CD4-positive, alpha-beta T cell (primary cell): ENCODE measurements at places on chromosomes 5 and 9. TPM values are rescaled to one million over a fixed set of nuclear protein-coding genes. Genes with fewer than 3 reads are reported as not detected.

DNA sequence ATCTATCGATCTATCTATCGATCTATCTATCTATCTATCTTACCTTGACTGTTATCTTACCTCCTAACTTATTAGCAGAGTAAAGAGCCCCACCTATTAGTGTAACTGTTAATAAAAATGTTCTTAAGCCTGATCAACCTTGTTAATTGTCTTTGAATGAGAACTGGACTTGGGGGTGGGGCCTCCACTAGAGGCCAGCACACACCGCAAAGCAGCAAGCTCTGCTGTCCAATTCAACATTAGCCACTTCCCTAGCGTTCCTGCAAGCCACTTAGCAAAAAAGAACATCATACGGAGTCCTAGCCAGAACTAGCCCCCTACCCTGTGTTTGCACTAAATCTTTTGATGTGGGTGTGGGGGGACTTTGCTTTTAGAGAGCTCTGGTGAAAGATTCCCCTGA lies 515.8 kb downstream of the KDM4C start:
- DNase-seq: no peak

- DNase-seq: no peak
Measured at GRCh38 chr5:73999297-73999696, 373.3 kb downstream of the ARHGEF28 start.

The IFNA2 gene
- total RNA-seq: not detected

The SPOCK1 gene
- not detected for total RNA-seq

DNA sequence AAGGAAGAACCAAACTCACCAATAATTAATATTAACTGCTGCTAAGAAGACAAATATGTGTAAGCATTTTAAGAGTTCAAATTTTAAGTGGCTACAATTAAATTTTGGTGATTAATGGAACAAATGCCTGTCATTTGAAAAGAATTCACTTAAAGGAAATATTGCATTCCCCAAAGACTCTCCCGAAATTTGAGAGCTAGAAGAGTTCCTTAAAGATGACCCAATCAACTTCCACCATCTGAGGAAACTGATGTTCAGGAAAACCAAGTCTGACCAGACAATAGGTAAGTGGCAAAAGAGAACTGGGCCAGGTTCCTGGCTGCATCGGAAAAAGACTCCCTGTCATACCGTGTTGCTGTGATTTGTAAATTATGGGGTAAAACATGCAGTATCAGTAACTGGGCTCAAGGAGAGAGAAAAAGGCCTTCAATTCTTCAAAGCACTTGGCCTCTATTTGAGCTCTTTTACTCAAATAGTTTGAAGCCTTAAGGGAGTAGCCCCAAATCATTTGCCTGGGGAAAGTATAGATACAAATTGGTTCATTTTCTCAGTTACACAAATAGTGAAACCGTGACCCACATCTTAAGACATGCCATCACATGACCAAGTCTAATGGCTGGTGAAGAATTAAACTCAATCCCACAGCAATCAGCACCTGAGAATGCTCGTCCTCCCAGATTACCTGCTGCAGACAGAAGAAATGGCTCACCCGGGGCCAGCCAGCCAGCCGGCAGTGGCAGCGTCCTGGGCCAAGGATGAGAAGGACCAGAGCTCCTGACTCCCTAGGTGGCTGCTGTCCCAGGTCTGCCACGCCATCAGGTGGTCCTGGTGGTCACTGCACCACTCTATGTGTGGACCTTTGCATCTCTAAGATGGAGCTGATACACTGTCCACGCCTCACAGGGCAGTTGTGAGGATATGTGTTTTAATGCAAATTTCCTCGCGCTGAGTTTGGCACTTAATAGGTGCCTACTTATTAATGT lies 162.9 kb downstream of the TTLL11 start:
- DNase-seq: no peak

The CRHBP gene
- not detected for total RNA-seq
